ENCODE measurements at places on chromosomes 12 and 14.

DNA sequence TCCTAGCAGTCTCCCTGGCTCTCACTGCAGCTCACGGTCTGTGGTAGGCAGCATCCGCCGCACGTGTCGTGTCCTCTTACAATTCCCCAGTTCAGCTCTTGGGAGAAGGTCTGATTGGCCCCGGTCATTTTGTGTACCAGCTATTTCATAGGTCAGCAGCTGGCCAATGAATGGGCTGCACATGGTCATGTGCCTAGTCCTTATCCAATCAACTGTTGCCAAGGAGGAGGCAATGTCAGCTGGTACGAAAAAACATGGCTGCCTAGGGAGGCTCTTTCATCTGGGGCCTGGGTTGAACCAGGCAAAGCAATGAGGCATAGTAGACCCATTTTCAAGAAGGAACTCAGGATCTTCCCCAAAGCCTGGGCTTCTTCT lies 46.1 kb downstream of the RNFT2 start:
- no peak for DNase-seq

- peak; percentile 38 for DNase-seq
These were observed 1.0 kb upstream of the SOCS2 start for GRCh38 chr12:93571365-93571924.

- no peak for DNase-seq
These were observed 536.3 kb upstream of the CCDC196 start for GRCh38 chr14:65949711-65950516.

GRCh38 chr12:132765361-132765760 lies 3.7 kb upstream of the ANKLE2 start:
- DNase-seq, result no peak

DNA sequence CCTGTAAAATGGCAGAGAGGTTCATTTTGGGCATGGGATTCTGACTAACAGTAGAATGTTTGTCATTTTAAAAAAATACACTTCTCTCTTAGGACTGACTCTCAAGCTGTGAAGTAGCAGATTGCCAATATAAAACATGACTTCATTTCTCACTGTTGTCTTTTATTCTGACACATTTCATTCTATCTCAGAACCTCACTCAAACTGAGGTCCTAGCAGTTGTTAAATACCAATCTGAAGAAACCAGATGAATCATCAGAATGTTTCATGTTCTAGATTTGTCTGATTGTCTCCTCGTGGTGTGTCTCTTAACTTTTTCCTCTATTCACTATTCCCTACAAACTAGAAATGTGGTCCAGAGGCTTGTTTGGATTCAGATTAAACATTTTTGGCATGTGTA lies 276.5 kb upstream of the NPAS3 start:
- no peak for DNase-seq

All from central memory CD8-positive, alpha-beta T cell (primary cell).